ENCODE measurements at places on chromosomes 11 and 22.

- DNase-seq = peak; percentile 89
These were observed 1.7 kb downstream of the QSER1 start for GRCh38 chr11:32894149-32894827.

GRCh38 chr11:60589611-60590010 is 74.4 kb downstream of the MS4A13 start:
- no peak for DNase-seq

GRCh38 chr22:36734171-36735058 is 30.9 kb upstream of the CACNG2 start:
- peak; percentile 89 for DNase-seq

DNA sequence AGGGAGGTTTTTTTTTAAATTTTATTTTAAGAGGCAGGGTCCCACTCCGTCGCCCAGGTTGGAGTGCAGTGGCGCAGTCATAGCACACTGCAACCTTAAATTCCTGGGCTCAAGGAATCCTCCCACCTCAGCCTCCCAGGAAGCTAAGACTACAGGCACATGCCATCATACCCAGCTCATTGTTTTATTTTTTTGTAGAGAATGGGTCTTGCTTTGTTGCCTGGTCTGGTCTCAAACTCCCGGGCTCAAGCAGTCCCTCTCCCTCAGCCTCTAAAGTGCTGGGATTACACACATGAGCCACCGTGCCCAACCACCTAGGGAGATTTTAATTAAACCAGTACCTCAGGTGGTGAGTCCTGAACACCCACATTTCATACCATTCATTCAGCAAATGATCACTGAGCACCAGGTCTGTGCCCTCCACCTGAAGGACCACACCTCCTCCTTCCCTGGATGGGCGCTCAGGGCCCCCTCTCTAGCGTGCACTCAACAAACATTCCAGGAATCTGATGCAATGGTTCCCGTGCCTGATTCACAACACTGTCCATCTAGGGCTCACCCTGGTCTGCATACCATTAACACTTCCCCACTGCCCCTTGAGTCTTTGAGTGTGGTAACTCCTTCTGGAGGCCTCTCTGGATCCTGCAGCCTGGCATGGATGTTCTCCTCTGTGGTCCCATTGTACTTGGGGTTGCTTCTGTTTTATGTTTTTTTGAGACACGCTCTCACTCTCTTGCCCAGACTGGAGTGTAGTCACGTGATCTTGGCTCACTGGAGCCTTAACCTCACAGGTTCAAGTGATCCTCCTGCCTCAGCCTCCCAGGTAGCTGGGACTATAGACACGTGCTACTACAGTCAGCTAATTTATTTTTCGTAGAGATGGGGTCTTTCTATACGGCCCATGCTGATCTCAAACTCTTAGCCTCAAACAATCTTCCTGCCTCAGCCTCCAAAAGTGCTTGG is 9.6 kb upstream of the MYH9 start:
- DNase-seq = peak; percentile 71

DNA sequence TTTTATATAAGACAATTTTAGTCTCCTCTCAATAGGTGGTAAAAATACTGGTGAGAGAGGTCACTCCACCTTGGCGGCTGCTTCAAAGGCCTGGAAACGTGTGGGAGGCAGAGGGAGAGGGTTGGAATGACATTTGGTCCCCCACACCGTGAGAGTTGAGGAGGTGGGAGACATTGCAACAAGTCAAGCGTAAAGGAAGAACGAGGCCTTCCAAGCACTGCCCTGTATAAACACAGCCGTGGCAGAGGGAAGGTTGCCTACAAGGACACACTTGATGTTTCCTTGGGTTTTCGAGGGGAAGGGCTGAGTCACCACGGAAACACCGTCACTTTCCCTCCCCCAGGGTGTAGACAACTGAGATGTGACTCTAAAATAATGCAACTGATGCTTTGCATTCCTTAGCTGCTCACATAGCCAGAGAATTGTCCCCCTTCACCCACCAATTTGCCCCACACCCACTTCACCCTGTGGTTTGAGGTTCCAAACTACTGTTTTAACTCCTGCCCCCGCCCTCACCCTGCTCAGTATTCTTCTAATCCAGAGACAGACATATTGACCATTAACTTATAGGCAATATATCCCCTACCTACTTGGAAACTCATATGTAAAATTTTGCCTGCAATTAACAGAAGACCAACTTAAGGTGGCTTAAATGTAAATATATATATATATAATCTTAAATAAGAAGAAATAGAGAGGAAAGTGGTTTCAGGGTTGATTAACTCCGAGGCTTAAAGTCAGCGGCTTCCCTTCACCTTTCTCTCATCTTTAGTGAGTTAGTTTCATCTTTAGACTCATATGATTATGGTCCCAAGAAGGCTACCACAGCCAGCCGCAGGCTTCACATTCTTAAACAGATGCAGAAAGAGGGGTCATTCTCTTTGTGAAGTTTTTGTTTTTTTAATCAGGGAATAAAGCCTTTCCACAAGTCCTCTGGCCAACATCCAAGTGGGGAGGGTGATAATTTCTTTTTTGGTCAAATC is 54.1 kb upstream of the BDNF start:
- peak; percentile 54 for DNase-seq
